LNCaP clone FGC (cell line): ENCODE measurements at places on chromosomes 5 and 9.

DNA sequence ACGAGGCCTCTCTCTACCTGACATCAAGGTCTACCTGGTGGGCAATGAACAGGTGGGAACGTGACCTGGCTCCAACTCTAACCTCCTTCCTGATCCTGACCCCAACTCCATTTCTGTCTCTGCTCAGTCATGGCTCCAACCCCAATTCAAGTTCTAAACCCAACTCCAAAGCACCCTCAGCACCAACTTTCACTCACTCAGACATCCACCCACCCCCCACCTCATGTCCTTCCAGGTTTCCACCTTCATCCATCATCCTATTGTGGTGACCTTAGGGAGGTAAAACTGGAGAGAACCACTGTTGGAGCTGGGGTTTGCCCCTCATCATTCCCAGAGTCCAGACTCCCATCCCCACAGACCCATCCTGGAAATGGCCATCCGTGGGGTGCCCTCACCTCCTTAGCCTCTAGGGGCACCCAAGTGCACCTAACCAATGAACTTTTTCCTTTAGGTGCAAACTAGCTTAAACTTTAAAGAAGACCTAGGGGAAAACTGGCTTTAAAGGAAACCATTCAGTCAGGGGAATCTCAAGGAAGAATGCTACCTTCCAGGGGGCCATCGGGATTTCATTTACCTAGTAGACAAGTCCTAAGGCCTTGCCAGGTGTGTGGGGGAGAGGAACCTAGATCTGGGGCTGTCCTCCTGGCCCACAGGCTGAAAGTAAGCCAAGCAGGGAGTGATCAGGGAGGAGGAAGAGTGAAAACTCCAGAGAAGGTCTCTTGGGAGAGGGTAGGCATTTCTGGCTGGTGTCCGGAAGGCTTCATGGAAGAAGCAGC, 11.3 kb downstream of the RGS14 start:
- no peak for DNase-seq

GRCh38 chr9:131577005-131578000, 32.0 kb downstream of the PRRT1B start:
- no peak for DNase-seq

GRCh38 chr5:31036411-31036810, 157.1 kb upstream of the CDH6 start:
- DNase-seq, result no peak

DNA sequence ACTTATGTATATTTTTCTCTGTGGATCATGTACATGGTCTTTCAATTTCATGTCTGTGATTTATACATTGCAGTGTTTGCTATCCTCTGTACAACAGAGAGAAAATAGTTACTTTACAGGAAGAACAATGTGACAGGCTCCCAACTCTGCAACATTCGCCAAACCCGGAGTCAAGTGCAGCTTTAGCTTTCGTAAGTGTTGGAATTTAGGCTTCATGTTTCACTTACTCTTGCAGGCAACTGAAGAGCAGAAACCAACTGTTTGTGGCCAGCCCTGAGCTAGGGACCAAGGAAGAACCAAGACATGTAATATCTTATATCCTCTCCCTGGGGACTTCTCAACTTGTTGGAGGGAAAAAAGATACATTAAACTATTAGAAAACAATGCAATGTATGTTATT, 147.9 kb downstream of the C5orf15 start:
- no peak for DNase-seq

DNA sequence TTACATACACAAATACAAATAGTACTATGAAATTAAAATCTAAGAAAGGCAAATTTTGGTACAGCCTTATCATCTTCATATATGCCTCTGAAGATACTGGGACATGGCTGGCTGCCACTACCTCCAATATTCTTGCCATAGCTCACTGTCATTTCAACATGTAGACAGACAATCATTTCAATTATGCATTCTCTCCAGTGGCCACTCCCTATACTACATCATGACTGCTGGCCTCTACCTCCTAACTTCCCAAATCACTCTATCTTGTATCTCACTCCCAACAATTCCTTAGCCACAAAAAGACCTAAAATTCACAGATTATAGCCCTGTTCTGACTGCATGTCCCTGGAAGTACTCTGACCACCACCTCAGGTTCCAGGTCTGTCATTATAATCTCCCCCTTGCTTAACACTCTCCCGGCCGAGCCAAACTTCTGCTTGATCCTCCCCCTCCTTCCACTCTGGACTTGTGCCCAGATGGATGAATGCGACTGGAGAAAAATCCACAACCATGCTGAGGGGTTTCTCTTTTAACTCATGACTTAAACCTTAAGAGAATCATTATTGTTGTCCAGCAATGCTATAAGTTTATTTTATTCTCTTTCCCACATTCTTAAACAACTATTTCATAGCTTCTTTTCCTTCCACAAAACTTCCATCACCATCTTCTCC, 225.3 kb upstream of the TLE4 start:
- no peak for DNase-seq

DNA sequence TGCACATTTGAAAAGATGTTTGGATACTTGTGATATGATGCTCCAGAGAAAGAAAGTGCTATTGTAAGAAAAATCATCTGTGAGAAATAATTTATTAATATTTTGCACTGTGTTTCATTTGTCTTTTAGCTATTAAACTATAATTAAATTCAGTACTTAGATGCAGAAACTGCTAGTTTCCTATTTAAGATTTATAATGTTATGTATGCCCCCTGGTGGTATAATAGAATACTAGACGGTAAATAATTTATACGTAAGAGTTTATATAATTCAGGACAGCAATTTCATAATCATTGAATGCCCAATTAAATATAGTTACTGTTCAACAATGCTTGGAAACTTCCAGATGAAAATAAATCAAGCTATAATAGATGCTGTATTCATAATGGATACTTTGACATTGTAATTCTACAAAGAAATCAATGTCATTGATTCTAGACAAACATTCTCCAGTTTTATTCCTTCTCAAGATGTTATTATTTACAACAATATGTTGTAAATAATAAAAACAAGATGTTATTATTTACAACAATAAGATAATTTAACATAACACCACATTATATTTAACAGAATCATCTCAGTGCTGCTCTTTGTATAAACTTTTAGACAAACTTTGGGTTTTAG, 101.0 kb downstream of the TMEM232 start:
- peak; percentile 7 for DNase-seq

DNA sequence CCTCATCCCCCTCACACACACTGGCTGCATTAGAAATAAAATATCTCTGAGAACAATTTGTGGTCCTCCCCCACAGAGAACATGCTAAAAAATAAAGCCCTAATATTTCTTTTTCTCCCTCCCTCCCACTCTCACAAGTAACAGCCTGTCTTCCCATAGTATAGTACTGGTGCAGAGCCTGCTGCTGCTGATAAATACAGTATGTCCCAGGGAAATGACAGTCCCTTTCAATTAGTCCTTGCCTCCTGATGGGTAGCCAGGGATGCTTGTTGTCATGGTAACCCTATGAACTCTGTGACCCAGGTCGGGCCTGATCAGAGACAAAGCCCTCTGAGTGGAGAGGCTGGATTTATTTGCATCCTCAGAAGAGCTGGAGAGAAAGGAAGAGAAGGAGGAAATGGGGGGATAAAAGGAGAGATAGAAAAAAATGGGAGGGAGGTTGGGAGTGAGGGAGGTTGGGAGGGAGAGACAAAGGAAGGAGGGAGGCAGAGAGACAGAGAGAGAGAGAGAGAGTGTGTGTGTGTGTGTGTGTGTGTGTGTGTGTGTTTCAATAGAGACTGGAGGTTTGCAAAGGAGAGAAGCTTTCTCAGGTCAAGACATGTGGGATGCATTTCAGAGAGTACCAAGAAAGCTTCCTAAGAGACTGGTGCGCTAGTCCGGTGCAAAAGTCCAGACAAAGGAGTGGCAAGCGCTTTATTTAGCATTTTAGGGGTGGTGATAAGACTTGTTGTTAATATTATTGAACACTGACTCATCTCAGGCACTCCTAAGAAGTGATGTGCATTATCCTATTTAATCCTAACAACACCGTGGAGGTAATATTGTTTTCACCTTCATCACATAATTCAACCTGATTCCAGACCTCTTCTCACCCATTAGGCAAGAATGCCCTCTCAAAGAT, 260.8 kb downstream of the FAM114A2 start:
- DNase-seq, result no peak

- no peak for DNase-seq
Measured at GRCh38 chr5:124650951-124651662, 95.3 kb downstream of the ZNF608 start.

DNA sequence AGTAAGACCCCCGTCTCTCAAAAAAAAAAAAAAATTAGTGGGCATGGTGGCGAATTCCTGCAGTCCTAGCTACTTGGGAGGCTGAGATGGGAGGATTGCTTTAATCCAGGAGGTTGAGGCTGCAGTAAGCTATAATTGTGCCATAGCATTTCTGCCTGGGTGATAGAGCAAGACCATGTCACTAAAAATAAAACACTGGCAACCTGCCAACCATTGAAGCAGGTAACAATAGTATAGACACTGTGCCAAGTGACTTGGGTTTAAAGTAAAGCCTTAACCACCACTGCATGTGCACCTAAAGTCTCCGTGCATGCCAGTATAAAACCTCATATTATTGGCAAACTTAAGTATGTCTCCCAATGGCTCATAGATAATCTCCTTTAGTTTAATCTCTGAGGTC, 3.4 kb upstream of the APBA1 start:
- DNase-seq, result no peak

DNA sequence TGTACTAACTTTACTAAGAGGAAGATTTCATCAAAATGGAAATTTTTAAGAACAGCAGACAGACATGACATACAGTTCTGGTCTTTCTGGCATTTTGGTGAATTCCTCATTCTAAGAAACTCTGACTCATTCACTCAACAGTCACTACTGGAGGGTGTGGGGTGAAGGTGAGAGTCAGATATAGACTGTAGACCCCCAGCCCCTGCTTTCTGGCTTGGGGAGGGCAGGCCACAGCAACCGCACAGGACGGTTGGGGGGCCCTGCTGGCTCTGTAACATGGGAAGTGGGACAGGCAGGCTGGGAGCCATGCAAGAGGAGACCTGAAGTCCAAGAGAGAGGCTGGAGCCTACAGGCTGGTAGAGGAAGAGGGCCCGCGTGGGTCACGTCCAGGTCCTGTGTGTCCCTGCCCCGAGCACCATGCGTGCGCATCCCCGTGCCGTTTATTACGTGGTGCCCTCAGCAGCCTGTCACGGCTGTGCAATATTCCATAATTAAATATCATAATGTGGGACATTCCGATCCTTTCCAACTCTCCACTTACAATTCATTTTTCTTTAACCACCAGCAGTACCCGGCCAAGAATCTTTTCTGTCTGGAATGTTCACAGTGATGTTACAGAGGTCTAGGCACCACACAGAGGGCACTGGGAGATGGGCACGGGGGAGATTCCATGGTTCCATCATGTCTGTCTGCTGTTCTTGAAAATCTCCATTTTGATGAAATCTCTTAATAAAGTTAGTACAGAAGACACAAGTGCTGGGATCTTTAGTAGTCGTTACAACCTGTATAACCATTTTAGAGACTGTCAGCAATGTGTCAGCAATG, 75.5 kb downstream of the SEMA4D start:
- DNase-seq, result no peak

GRCh38 chr9:37119360-37119759, 1.0 kb upstream of the ZCCHC7 start:
- DNase-seq, result no peak

- DNase-seq, result no peak
Measured at GRCh38 chr5:114657342-114658130, 295.7 kb downstream of the KCNN2 start.

DNA sequence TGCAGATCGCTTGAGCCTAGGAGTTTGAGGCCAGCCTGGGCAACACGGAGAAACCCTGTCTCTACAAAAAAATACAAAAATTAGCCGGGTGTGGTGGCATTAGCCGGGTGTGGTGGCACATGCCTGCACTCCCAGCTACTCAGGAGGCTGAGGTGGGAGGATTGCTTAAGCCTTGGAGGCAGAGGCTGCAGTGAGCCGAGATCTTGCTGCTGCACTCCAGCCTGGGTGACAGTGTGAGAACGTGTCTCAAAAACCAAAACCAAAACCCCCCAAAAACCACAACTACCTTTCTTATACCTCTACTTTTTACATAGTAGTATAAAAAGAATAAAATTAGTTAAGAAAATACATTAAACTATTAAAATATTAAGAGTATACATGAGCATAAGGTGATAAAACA, 121.2 kb downstream of the RAPGEF6 start:
- DNase-seq, result no peak

GRCh38 chr9:105038051-105038450, 110.1 kb upstream of the ABCA1 start:
- DNase-seq, result no peak

DNA sequence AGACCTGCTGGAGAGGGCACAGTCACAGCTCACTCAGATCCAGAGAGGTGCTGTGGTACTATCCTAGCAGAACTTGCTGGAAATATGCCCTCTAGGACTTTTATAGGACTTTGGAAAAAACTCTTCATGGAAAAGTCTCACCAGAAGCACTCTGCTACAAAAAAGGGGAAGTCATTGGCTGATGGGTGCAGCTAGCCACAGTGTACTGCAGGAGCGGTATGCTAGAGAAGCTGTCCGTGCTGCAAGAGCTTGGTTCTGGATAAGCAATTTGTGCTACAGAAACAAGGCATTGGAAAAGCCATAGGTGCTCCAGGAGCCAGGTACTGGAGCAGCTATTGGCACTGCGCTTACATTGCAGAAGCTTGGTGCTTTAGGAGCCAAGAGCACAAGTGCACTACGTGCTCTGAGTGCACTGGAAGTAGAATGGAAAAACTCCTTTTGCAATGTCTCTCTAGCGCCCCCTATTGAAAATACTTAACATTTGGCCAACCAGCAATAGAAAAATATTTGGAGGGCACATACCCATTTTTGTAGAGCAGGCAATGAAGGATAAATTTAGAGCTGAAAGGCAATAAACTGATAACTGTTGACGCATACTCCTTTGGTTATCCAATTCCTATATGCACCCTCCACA, 83.4 kb downstream of the MEGF10 start:
- DNase-seq, result no peak

GRCh38 chr5:60007729-60008128, 114.2 kb upstream of the PDE4D start:
- DNase-seq, result no peak

- peak; percentile 45 for DNase-seq
Measured at GRCh38 chr5:68406767-68407241, 191.2 kb downstream of the PIK3R1 start.

GRCh38 chr9:81609782-81610739, 79.3 kb downstream of the TLE1 start:
- no peak for DNase-seq

- no peak for DNase-seq
Measured at GRCh38 chr9:72065076-72065475, 4.7 kb upstream of the C9orf57 start.

DNA sequence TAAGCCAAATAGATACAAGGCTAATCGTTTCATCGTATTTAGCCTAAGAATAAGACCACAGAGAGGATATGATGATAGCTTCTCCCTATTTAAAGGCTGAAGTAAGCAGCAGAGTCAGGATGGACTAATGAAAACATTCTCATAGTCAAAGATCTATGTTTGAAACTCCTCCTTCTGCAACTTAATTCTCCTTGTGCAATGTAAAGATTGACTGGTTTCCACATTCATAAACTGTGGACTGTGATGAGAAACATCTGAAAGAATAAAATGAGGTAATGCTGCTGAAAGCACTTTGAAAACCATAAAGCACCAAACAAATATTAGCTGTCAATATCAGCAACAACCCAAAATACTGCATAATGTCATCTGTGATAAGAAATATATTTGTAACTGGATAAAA, 361.9 kb downstream of the CSNK1G3 start:
- no peak for DNase-seq

GRCh38 chr9:113853333-113853732, 22.8 kb upstream of the ZNF618 start:
- no peak for DNase-seq
